ENCODE measurements at places on chromosomes 1 and 21. TPM values are rescaled to one million over a fixed set of nuclear protein-coding genes. Genes with fewer than 3 reads are reported as not detected.
A peak's percentile ranks its signal among the peaks of the same experiment; 100 is the strongest.

DNA sequence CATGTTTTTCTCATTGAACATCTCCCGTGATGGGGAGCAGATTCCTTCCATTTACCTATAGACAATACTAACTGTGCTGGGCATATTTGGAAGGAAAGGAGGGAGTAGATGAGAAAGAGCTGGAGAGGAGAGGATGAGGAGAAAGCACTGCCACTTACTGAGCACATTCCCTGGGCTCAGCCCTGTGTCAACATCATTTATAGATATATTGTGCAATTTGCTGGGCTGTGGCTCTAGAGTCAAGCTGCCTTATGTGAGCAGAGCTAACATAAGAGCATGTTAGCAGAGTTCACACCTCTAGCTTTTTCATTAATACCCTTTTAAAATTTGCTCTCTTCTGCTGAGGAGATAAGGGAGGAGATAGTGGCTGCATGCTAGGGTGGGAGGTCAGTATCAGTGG lies 22.3 kb upstream of the CD53 start:
- DNase-seq, result no peak

DNA sequence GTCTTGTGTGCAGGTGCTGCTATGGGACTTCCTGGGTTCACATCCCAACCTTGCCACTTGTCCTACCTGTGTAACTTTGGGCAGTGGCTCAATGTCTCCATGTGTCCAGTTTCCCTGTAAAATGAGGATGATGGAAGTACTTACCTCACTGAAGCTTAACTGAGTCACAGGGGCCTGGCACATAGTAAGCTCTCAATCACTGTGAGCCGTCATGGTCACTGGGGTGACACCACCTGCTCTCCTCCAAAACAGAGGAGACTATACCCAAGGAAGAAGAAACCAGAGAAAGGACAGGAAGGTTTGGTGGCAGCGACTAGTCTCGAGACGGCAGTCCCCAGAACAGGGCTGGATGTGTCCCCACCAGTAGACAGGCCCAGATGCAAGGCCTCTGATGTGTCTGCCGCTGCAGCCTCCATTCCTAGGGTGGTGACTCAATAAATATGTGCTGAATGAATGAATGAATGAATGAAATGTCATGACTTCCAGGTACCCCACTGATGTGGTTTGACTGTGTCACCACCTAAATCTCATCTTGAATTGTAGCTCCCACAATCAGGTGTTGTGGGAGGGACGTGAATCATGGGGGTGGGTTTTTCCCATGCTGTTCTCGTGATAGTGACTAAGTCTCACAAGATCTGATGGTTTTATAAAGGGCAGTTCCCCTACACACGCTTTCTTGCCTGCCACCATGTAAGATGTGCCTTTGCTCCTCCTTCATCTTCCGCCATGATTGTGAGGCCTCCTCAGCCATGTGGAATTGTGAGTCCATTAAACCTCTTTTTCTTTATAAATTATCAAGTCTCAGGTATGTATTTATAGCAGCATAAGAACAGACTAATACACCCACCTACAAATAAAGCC lies 13.0 kb upstream of the LRP8 start:
- DNase-seq, result no peak

DNA sequence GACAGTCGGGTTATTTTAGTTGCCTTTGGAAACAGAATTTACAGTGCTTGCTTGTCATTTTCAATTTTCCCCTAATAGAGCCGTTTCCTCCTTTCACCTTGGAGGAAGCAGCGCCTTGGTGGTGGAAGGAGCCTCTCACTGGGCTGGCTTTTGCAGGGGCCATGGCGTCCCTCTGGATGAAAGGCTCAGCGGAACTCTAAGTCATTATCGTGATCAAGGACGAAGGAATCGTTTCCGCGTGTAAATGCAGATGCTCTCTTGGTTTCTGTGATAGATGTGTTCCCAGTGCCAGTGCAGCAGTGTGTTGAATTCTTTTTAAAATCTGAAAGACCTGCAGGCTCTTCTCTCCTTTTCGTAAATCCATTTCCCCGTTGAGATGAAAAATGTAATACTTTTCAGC lies 126.2 kb upstream of the LMO4 start:
- no peak for DNase-seq

The WDR64 gene
- total RNA-seq, result not detected

DNA sequence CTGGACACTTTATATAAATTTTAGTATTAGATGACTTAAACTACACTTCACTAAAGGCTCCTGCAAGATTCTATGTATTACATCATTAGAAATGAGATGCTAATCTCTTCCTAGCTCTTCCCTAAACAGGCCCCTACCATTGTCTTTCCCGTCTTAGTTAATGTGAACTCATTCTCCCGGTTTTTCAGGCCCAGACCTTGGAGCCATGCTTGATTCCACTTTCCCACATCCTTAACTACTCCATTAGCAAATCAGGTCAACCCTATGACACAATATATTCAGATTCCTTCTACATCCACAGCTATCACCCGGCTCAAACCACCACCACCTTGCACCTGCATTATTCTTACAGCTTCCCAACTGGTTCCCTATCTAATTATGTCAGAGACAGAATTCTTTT lies 73.3 kb downstream of the NVL start:
- no peak for DNase-seq

DNA sequence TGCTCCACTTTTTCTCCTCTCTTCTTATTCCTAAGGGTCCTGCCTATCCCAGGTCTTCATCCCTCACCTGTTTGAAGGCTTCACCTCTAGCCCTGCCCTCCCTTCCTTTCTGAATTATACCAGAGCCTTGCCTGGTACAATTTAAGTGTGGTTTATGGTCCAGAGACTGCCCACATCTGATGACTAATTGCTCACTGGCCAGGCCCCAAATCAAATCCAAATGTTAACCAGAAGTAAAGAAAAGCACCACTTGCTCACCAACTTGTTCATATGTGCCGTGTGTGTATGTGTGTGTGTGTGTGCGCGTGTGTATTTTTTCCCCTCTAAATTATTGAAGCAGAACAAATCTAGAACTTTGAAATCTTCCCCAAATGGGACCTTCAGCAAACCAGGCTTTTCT lies 26.4 kb downstream of the MYOM3 start:
- no peak for DNase-seq

The SETSIP gene
- not detected for total RNA-seq

DNA sequence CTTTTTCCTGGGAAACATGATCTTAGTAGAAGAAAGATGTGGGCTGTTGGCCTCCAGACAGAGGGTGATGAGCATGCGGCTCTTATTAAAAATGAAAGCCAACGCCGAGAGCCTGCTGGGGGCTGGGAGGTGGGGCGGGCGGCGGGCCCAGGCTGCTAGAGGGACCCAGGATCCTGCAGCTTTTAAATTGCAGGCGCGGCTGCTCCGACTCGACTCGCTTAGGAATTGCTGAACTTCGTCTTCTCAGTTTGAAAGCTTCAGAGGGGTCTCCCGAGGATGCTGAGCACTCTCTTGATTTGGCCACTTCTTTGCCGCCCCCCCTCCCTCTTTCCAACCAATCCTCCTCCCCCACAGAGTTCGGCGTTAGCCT lies 1.2 kb downstream of the AGPAT3 start:
- DNase-seq, result no peak

DNA sequence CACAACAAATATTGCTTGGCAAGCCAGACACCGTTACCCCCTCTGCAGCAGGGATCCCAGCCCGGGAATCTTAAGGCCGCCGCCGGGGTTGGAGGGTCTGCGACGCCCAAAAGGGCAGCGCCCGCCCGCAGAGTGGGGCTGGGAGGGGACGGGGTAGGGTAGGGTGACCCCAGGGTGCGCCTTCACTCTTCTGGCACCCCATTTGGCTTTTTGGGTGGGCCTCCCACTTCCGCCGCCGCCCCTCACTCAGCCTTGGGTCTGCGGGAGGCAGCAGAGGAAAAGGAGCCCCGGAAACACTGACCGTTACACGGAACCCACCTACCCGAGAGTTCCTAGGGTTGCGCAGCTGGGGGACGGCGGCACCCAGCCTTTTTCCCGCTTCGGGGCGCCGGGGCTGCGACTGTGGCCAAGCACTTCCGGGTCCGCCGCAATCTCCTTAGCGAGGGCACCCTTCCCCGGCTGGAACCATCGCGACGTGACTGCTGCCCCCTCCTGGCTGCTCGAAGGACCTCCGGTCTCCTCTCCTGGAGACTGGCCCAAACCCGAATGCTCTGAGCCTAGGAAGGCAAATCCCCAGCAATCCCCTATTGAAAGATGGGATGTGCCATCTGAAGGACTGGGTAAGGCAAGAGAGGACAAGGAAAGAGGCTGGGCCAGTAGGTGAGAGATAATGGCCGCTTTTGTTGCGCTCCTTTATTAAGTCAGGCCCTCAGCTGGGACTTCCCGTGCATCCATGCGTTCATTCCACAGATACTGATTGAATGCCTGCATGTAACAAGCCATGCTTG lies at the start of gene PIGC:
TSS of gene PIGC (minus strand) at position 404 of the 788 bp plus-strand sequence. CDS start 1,447 bp downstream, outside the sequence.
- DNase-seq, result peak; percentile 67

The IGSF9 gene
- not detected for total RNA-seq

The DENND2C gene
- total RNA-seq, result 2.4 TPM

DNA sequence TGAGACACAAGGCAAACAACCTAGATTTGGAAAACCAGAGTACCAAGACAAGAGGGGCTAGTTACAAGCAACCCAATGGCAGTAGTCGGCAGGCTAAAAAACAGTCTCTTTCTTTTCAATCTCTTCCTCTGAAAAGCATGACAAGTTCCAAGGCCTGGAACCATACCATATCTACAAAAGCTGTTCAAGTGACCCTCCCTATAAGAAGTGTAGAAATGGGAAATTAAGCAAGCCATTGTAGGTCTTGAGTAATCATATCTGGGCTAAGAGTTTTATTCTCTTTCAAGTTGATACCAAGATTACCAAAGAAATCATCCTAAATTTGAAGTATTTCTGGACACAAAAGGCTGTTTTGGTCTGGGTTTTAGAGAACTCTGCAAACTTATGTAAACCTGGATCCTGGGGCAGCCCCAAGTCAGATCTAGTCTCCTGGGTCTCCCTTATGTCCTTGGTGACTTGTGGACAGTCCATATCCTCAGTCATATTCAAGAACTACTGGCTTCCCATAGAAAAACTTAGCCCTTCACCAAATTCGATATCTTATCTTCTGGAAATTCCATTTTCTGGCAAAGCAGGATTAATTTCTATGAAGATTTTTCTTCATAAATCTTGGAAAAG lies 24.7 kb downstream of the FMO3 start:
- DNase-seq, result no peak

DNA sequence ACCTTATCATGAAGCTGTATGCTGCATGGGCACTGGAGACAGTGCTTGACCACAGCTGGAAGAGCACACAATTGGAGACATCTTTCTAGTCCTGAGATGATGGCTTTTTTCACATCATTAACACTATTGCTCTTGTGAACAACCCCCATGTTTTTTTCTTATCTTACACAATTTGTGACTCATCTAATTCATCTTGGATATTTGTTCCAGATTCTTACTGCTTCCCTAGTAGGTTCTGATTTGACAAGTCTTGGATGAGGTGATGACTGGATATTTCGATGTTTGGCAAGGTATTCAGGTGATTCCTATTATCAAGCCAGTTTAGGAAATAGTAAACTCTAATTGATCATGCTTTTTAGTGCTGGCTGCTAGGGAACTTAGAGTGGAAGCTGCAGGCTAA lies 23.7 kb downstream of the HLX start:
- DNase-seq, result no peak

GRCh38 chr1:187262731-187263130 lies 434.0 kb downstream of the PLA2G4A start:
- no peak for DNase-seq

The WNT9A gene
- total RNA-seq, result 16.5 TPM

GRCh38 chr1:248759644-248760043 lies 4.1 kb upstream of the LYPD8 start:
- DNase-seq, result no peak

- DNase-seq, result no peak
These were observed 351.3 kb upstream of the RUNX1 start for GRCh38 chr21:35400233-35400939.

- DNase-seq, result no peak
These were observed 502.2 kb upstream of the OLFM3 start for GRCh38 chr1:102498929-102499328.

GRCh38 chr21:34916446-34916845 lies 132.7 kb downstream of the RUNX1 start:
- no peak for DNase-seq

- DNase-seq, result no peak
These were observed 228.6 kb downstream of the PAPPA2 start for GRCh38 chr1:176691251-176692228.

DNA sequence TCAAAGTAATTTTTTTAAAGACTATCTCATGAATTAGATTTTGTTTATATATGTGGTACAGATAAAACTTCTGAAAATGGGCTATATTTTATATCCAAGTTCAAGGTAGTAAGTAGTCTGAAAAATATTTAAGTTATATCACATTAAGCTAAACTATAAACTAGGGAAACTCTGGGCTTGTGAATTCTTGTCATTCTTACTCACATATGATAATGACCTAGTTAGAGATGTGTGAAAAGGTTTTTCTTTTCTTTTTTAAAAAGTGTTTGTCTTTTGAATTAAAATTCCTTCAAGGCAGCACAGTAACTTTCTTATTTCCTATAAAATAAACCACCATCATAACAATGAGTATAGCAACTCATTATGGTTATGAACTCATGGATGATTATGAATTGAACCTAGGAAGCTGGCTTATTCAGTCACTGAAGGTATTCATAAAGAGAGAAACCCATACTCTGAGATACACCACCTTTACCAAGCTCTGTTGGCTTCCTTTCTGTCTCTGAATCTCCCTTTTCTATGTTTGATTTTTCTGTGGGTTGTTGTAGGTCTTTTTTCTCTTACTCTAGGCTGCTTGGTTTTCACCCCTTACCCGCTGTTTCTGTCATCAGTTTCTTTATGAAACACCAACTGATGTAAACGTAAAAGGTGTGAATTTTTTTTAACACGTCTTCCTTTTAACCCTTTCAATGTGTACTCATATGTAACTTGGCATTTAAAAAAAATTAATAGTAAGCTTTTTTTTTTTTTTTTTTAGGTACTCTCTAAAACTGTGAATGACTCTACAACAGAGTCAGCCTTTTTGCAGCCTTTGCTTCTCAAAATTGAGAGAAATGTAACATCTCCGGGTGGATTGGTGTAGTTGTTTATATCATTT lies 25.2 kb downstream of the IL12RB2 start:
- no peak for DNase-seq

- DNase-seq, result no peak
These were observed 23.9 kb downstream of the FTCD start for GRCh38 chr21:46131588-46131837.

DNA sequence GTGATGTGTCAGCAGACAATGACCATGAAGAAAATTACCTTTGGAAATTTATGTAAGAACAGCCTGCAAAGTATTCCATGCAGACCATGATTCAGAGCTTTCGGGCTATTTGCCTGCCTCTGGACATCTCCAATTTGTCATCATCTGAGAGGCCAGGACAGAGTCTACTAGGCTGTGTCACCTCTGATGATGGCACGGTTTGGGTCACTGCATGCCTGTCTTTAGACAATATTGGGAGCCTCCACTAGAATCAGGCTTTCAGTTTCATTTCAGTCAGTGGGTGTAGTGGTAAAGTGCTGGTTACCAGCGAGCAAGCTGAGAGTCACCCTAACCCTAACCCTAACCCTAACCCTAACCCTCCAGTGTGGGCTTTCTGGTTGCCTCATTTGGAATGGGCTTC lies 80.8 kb downstream of the KCNJ6 start:
- DNase-seq, result no peak

DNA sequence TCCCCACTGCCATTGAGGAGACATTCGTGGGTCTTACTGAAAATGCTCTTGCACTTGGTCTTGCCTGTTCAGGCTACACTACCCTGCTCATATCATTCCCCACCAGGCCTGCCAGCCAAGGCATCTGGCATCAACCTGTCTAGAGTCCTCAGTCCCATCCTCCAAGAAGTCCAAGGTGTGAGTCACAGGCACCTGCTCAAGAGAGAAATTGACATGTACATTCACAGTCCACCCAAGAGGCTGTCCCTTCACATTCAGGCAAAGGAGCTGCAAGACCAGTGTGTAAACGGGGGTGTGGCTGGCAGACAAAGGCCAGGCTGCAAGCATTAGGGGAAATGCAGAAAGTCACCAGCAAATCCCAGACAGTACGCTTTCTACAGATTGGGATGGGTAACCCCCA lies 13.1 kb upstream of the PLA2G2C start:
- no peak for DNase-seq

All from omental fat pad (tissue), 4 donors.